Neural crest cell (in vitro differentiated cells): ENCODE measurements at places on chromosomes 1 and 21. TPM values are rescaled to one million over a fixed set of nuclear protein-coding genes. Genes with fewer than 3 reads are reported as not detected.
A peak's percentile ranks its signal among the peaks of the same experiment; 100 is the strongest.

Gene SAMD13
- 2.1 and 2.3 TPM in 2 replicates for total RNA-seq

GRCh38 chr21:42269386-42269785, 45.8 kb downstream of the TFF3 start:
- no peak overlapping the region for H3K27ac ChIP-seq
- no peaks in the 10 kb centered on the region for H3K27me3 ChIP-seq
- no peak for DNase-seq

GRCh38 chr1:14593302-14593701, 5.2 kb upstream of the KAZN start:
- H3K4me3 ChIP-seq = no peak overlapping the region
- H3K27ac ChIP-seq = peak overlapping the region; percentile 38
- no peaks in the 10 kb centered on the region for H3K36me3 ChIP-seq
- no peaks in the 10 kb centered on the region for H3K27me3 ChIP-seq

DNA sequence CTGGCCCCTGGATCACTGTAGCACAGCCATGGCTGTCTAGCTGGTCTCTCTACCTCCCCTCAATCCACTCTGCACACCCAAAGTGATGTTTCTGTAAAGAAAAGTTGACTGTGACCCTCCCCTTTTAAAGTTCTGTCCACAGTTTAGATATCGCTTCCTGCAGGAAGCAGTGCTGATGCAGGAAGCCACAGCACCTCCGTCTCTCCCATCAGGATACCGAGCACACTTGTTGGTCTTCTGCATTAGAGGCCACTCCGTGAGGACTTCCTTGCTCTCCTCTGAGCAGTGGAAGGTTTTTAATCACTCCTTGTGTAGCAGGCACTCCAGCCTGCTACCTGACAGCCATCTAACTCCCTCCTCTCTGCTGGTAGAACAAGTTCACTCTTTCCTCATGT, 69.5 kb downstream of the GADD45A start:
- H3K4me3 ChIP-seq = no peak overlapping the region
- peaks cover 13% of the 10 kb centered on the region for H3K4me1 ChIP-seq
- no peaks in the 10 kb centered on the region for H3K36me3 ChIP-seq
- H3K27me3 ChIP-seq = no peaks in the 10 kb centered on the region
- H3K27ac ChIP-seq = no peak overlapping the region

- no peaks in the 10 kb centered on the region for H3K36me3 ChIP-seq
- H3K4me3 ChIP-seq = no peak overlapping the region
- no peak overlapping the region for H3K27ac ChIP-seq
- peaks cover 11% of the 10 kb centered on the region for H3K4me1 ChIP-seq
- peaks cover 82% of the 10 kb centered on the region for H3K27me3 ChIP-seq
These were observed 3.9 kb upstream of the KCNA2 start for GRCh38 chr1:110610084-110610483.
